Cardiac septum (tissue), 1 donor: ENCODE measurements at places on chromosomes 6 and 20.

DNA sequence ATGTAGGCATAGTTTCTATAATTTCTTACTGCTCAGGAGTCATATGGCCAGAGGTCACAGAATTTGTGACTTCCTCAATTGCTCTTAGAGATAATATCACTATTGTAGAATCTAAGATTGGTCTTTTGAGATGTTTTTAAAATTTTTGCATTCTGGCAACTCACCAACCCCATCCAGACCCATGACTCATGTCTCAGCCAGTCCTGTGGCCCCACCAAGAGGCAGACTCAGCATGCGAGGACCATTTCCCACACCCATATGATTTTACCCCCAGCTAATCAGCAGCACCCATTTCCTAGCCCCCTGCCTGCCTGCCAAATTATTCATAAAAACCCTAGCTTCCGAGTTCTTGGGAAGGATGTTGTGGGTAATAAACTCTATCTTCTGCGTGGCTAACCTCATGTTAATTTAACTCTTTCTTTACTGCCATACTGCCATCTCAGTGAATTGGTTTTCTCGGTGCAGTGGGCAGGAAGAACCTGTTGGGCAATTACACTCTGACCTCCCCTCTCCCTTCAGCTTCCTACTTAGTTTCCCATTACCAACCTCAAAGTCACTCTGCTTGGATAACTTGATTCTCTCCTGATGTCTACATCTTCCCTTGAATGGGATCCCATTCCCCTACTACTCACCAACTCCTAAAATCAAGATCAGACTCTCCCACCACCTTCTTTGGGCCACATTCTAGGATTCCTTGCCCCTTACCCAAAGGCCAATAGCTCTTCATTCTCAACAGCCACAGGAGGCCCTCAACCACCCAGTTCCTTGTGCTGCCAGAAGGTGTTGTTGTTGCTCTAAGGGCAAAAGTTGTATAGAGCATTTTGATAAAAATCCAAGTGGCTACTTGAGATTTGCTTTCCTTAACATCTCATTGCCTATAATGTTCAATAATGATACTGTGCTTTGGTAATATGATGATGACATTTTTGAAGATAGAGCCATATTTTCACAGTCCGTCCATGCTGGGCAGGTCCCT is 16.2 kb upstream of the IYD start:
- DNase-seq = no peak

GRCh38 chr6:137089305-137089704 is 44.5 kb upstream of the IL20RA start:
- no peak for DNase-seq

DNA sequence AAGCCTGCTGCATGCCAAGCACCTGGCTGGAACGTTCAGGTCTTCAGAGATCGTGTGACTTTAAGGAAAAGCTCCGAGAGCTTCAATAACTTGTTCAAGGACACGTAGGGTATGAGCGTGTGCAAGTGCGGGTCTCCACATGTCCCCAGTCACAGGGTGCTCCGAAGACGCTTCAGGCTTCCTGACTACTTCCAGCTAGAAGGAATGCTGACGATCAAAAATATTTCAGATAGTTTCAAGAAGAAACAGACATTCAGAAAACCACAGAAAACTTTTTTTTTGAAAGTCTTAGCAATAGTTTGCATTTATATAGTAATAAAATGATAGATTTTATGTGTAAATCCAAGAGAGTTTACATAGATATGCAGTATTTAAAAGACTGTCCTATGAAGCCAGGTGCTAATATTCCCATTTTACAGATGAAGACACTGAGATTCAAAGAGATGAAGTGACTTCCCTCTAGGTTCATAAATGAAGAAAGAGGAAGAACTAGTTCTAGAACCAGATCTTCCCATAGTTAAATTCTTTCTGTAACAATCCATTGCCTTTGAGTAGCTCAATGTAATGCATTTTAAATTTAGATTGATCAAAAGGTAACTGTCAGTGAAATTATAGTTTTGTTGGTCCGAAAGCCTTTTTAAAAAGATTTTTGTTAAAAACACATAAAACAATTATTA is 247.6 kb downstream of the MYLK4 start:
- no peak for DNase-seq

GRCh38 chr6:67888546-67888885 is 746.6 kb upstream of the ADGRB3 start:
- DNase-seq = no peak

DNA sequence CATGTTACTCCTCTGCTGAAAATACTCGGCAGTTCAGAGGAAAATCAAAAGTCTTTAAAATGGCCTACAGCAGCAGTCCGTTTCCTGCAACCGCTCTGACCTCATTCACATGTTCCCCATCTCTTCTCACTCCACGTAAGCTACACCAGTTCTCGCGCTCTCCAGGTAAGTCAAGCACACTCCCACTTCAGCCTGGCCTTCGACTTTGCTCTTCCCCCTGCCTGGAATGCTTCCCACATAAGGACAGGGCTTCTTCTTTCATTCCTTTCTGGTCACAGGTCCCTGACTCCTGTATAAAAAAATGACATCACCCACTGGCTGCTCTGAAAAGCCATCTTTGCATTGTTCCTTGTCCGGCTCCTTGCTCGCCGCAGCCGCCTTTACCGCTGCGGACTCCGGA is 42.7 kb downstream of the MGME1 start:
- DNase-seq = no peak

DNA sequence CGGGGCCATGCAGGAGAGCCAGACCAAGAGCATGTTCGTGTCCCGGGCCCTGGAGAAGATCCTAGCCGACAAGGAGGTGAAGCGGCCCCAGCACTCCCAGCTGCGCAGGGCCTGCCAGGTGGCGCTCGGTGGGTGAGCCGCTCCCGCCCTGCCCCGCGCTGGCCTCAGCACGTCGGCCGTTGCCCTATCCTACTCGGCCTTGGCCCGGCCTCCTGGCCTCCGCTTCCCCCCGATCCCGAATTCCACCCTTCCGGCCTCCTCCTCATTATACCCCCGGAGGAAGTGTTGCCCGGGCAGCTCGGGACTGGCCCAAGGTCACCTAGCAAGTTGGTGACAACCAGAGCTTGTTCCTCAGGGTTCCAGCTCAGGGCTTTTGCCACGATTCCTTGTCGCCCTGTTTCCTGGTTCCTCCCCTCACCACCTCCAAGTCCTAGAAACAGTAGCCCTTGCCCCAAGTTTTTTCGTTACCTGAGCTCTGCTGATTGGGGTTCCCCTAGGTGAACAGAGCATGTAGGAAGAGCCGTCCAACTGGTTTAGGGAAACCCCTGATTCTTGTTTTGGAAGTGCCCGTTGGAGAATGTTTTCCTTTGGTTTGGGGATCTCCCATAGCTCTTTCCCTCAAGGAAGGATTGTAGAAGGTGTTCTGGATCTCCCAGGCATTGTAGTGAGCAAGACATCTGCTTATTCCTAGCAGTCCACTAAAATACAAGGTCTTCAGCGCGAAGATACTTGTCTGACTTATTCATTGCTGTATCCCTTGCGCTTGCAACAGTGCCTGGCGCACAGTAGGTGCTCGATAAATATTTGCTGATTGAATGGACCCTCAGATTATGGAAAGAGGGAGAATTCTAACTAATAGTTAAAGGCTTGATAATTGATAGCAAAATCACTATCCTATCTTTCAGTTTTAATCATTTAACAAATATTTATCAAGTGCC is 641 bp downstream of the ARFGEF2 start:
- peak; percentile 76 for DNase-seq

- DNase-seq = no peak
Observed at GRCh38 chr6:105745464-105746129, 340.5 kb upstream of the PRDM1 start.

GRCh38 chr6:141752677-141753076 is 380.0 kb upstream of the GJE1 start:
- DNase-seq = no peak

GRCh38 chr20:3738111-3739053 is 5.9 kb downstream of the HSPA12B start:
- no peak for DNase-seq

DNA sequence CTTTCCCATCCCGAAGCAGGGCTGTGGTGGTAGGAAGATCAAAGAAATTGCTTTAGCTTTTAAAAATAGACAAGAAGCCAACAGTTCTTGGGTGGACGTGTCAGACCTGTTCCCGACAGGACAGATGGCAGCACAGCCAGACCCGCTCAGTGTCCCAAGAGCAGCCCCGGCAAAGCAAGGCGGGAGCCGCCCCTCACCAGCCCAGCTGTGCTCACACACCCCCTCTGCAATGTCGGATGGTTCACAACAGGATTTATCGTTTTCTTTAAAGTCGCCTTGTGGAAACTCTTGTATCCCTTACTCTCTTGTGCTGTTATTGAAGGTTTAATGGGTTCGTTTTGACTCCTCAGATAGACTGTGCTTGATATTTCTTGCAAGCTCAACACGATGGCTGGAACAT is 302.4 kb downstream of the THBS2 start:
- no peak for DNase-seq

DNA sequence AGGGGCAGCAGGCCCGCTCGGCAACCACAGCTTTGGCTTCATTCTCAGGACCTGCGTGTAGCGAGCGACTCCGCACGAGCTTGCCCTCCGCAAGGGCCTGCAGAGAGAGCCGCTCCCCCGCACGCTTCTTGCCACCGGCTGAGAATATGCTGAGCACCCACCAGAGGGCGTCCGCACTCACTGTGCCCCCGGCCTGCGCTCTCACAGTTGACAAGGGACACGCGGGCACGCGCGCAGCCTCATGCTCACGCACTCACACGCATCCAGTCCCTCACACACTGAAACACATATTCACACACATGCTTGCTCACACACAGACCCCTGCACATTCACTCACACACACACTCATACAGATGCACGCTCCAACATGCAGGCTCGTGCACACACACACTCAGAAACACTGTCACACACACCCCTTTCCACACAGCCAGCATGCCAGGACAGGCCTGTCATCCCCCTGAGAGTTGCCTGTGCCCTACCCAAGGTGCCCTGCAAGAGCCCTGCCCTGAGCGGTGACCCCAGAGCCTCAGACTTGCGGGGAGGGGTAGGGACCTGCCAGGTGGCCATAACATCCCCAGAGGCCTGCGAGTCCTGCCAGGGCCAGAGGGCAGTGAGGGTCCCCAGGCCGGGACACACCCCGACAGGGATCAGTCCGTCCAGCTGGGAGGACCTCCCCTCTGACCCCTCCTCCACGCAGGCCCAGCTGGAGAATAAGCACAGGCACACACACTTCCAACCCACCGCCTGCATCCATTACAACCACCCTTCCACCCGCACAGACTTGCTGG is 174.1 kb downstream of the BMP7 start:
- DNase-seq = no peak

- DNase-seq = peak; percentile 97
Observed at GRCh38 chr20:53915446-53916172, 154.8 kb downstream of the BCAS1 start.

- DNase-seq = no peak
Observed at GRCh38 chr6:14187406-14187805, 69.8 kb downstream of the CD83 start.

DNA sequence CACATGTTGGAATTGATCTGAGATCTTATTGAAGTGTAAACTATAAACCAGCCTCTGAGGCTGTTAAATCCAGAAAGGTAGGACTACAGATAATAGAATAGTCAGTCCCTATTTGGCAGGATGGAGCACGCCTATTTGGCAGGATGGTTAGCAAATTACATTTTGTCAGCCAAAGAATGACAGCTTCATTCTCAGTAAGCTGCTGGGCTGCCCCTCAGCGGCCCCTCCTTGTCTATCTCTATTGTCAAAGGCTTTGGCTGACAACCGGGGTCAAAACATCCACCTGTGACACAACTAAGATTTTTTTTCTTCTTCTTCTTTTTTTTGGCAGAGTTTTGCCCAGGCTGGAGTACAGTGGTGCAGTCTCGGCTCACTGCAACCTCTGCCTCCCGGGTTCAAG is 123.4 kb upstream of the ECI2 start:
- no peak for DNase-seq

DNA sequence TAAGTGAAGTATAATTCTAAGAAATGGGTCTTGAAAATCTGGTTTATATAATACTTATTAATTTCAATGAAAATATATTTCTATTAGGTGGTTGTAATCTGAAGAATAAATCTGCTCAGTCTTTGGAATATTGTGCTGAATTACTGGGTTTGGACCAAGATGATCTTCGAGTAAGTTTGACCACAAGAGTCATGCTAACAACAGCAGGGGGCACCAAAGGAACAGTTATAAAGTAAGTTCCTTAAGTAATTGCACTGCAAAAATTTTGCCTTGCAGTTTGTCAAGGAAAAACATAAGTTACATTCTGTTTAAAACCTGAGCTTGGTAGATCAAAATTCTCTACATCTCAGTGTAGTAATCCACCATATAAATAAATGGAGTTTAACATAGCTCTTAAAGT is 106.0 kb downstream of the MYO6 start:
- DNase-seq = no peak

DNA sequence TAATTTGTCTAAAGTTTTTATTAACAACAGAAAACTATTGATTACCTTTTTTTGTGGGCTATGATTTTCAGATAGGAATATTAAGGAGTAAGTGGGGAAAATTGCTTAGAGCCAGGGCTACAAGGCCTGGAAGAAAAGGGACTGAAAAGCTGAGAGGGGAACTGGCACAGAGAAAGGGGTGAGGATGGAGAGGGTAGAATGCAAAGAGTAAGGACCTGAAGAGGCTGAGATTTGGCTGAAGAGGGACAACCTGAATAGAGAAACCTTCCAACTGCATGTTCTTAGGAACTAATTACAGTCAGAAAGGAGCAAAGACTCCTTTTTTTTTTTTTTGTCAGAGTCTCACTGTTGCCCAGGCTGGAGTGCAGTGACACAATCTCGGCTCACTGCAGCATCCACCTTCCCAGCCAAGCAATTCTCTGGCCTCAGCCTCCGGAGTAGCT is 16.7 kb downstream of the BTN2A1 start:
- DNase-seq = no peak

DNA sequence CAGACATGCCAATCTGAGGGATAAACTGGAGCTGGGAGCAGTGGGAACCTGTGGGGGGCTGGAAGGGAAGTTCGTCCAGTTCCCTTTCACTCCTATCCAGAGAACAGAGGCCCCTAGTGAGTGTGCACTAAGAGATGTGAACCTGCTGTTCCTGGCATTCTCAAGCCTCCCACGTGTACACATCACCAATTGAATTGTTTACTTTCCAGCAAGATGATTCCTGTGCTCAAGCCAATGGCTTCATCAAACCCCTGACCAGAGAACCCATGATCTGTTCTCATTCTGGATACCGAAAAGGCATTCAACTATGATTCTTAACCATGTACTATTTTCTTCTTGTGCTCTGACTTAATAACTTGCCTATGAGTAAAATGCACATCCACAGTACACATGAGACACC is 10.2 kb upstream of the SLC22A3 start:
- no peak for DNase-seq

DNA sequence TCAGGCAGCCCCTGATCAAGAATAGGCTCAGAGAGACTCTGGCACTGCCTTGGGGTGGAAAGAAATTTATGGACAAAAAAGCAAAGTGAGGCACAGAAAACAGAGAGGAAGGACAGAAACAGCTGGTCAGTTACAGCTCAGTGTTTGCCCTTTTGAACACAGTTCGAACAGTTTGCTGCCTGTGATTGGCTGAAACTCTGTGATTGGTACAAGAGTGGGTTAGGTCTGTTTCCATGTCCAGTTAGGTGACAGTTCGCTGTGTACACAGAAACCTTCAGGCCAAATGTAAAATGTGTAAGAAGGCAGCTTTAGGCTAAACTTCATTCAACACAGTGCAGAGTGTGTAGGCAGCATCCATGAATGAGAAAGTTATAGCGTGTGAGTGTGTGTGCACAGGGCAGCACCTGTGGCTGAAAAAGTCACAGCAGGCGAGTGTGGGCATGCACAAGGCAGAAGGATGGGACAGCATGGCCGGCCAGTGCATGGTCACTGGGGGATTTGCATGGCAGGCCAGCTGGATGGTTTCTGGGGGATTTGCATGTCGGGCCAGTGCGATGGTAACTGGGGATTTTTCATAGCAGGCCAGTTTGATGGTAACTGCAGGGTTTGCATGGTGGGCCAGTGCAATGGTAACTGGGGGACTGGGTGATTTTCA is 75.4 kb upstream of the FRMD1 start:
- no peak for DNase-seq
